ENCODE measurements at places on chromosomes 1 and 21.

DNA sequence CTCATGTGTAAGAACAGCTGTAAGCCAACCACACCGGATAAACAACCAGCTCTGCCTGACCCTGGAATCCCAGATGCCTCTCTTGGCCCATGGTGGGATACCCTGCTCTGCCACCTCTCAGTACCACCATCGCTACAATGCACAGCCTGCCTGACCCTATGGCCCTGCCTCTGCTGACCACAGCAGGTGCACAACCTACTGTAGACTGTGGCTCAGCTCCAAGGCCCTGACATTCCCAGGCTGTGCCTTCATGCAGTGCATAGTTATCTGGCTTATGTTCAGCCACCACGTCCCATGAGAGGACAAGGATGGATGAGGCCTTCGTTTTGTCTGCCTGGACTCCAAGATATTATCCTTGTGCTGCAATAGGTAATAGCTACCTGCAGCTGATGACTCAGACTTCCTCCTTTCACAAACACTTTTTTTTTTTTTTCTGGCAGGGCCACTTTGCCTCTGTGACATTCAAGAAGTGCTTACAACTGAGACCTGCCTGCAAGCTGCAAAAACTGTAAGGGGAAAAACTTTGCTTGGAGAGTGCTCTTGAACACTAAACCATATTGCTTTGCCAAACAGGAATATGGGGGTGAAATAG, 177.7 kb downstream of the URB2 start:
- DNase-seq, result no peak

DNA sequence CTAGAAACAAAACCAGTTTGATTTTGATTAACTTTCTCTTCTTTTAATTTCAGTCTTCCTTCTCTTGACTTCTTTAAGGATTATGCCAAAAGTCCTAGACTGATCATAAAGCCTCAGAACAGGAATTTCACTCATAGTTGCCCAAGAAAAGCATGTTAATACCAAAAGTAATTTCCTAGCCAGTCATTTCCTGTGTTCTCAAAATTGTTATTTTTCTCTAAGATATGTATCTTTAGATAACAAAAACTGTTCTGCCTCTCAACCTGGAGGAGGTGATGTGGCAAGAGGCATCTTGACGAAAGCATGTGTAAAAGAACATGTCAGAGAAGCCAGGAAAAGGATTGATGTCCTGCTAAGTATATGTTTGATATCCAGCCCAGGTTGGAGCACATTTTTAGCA, 78.0 kb upstream of the IPO9 start:
- no peak for DNase-seq

DNA sequence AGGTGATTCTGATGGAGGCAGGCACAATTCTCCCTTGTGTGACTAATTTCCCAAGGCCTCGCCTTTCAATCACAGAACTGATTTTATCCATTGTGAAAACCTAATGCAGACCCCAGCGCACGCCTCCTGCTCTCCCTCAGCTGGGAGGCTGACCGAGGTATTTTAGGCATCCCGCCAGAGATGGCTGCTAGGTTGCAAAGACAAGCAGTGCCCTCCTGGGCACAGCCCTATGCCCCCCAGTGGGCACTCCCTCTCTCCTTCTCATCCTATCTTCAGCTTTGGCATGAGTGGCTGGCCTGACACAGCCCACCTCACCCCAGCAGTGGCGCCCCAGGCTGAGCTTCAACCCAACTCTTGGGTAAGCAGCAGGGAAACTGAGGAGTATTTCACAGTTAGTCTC, 24.2 kb upstream of the ZNF648 start:
- no peak for DNase-seq

GRCh38 chr1:65165269-65165993, 17.4 kb downstream of the AK4 start:
- DNase-seq, result no peak

- no peak for DNase-seq
These were observed 20.7 kb upstream of the KIF1B start for GRCh38 chr1:10189659-10190058.

DNA sequence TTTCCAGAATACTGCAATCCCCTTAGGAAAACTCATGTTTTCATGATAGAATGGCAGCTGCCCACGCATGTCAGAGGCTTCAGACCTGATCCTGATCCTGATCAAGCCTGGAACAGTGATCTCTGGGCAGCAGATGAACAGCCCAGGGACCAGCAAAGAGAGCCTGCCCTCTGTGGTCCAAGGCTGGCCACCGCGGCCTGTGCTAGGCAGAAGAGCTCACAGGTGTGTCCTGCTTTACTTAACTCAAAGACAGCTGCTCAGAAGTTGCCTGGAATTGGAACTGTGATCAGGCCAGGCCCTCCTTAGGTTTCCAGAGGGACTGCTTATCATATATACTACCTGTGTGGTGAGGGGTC, 21.2 kb upstream of the BCAR3 start:
- DNase-seq, result no peak

DNA sequence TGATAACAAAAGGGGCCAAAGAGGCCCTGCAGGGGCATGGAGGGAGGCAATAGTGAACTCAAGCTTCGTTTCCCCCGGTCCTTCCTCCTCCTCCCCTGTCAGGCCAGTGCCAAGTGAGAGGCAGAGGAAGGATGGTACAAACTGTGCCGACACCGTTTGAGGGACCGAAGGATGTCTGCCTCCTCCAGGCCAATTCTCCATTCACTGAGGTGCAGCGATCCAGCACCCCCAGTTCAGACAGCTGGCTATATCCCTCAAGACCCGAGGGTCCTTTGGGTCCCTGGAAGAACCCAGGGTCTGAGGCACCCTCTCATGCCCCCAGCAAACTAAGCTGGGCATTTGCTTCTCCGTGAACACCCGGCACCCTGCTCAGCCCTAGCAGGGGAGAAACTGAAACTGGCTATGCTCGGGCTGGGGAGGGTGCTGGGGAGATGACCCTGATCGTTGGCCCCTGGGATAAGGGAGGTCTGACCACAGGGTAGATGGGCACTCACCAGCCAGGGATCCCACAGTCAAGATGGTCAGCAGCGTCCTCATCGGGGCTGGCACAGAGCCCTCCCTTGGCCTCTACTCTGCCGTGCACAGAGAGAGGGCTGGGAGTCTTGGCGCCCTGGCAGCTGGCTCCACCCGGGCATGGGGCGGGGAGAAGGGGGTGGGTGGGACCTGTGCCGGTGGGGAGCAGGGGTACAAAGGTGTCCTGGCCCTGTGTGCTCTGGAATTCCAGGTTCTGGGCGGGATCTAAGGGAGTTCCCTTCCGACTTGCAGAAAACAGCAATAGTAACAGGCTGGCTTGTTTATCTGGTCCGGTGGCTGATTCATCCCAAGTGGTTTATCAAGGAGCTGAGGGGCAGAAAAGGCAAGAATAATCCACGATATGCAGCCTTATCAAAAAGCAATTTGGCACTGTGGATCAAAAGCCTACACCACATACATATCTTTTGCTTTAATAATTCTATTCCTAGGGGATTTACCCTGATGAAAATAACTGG, at the start of gene IL22RA1:
Gene IL22RA1 (minus strand): TSS at position 595 of the 989 bp plus-strand sequence. CDS start 58 bp downstream, at position 537.
- DNase-seq, result no peak

DNA sequence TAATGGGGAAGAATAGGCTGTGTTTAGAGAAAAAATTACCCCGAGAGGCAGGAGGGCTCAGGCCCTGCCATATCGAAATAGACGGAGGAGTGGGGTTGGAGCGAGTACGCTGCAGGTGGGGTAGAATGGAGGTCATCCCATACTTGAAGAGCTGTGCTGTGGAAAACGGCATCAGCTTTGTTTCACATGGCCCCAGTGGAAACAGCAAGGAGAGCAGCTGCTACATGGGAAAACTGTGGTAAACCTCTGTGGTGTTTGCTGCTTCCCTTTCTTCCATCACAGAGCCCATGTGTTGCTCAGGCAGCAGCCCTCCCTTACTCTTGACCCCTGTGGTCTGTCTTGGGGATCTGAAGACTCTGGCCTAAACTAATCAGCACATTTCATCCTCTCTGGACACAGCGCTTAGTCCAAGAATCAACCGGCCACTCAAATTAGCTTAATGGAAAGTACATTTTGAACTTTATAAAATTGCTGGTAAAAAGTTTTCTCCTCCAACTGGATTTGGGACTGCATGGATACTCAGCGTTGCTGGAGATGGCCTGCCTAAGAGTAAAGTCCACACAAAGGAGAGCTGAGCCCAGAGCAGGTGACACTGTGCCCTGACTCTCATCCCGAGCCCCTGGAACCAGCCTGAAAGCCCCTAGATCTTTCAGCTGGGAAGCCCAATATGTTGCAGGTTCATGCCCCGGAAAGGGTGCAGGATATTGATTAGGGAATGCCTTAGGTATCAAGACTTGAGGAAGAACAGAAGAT, 127.1 kb upstream of the GADD45A start:
- DNase-seq, result no peak

DNA sequence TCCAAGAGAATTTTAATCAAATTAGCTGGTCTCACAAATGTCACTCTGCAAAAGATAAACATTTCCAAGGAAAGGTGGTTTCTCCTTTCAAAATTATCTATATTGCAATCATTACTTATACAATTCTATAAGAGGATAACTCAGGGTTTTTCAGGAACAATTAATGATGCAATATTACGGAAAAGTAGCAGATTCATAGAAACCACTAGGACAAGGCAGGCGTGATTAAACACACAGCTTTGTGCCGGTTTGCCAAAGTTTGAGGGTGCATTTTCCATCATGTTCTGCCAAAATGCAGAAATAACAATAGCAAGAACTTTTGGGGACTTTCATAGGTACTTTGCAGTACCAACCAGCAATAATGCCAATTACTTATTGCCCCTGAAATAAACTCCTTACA, 605 bp downstream of the TNFRSF9 start:
- DNase-seq, result no peak

GRCh38 chr1:224770336-224770693, 154.2 kb downstream of the CNIH3 start:
- no peak for DNase-seq

GRCh38 chr1:96880626-96881025, 159.0 kb downstream of the PTBP2 start:
- no peak for DNase-seq

- DNase-seq, result no peak
These were observed at the start of gene GJB5 for GRCh38 chr1:34754964-34755637. Gene GJB5 (plus strand): TSS chr1:34755047. CDS start chr1:34757331, 2,284 bp downstream.

- no peak for DNase-seq
These were observed 182.6 kb downstream of the DPYD start for GRCh38 chr1:97738270-97738669.

GRCh38 chr1:60697204-60697994, 385.0 kb upstream of the NFIA start:
- no peak for DNase-seq

- DNase-seq, result no peak
These were observed 3.0 kb downstream of the OLFML3 start for GRCh38 chr1:113981962-113982931.

GRCh38 chr1:197911111-197911856, 5.9 kb upstream of the LHX9 start:
- DNase-seq, result no peak

DNA sequence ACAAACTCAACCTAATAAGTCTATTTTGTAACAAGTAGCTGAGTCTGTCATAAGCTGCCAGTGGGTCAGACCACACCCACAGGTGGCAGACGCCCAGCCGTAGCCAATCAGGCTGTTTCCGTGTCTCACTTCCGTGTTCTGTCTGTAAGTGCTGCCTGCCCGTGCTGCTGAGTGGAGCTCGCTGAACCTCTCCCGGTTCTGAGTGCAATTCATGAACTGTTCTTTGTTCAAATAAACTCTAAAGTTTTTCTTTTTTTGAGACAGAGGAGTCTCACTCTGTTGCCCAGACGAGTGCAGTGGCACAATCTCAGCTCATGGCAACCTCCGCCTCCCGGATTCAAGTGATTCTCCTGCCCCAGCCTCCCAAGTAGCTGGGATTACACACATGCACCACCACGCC, 25.1 kb downstream of the POFUT2 start:
- DNase-seq, result no peak

- no peak for DNase-seq
These were observed 111.5 kb downstream of the KCNK1 start for GRCh38 chr1:233725423-233725822.

- DNase-seq, result no peak
These were observed 86.5 kb upstream of the ATP1A1 start for GRCh38 chr1:116286541-116286971.

Measured in epithelial cell of proximal tubule (primary cell).